Urothelium cell line (cell line): ENCODE measurements at places on chromosomes 2 and 18.

DNA sequence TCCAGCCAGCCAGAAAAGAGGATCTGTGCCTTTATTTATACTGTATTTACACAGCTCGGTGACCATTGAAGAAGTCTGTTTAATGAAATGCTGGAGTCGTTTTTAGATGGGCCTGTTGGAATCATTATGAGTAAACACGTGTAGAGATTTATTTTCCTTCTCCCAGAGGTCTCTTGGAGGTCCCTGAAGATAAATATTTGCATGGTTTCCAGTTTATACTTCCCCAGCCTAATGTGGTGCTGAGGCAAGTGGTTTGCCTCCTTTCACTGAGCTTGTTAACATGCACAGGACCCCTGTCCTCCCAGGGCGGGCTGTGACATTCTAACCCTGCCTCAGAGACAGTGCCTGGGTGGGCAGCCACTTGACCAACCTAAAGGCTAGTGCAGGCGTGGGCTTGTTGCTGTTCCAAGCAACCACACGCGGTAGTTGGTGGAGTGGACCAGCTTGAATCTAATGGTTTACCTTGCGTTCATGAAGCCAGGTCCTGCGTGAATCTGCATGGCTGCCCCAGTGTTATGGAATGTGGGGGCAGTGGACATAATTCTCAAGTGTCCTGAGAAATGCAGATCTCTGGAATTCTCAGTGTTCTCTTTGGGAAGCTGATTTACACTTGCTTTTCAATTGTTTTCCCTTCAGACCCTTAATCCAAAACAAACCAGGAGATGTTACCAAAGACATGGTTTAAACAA, 130.2 kb upstream of the DLX2 start:
- no peak for DNase-seq

GRCh38 chr2:73830871-73831401, 2.2 kb downstream of the STAMBP start:
- DNase-seq = peak; percentile 65

GRCh38 chr18:34222307-34223163, 2.2 kb downstream of the NOL4 start:
- peak; percentile 30 for DNase-seq

DNA sequence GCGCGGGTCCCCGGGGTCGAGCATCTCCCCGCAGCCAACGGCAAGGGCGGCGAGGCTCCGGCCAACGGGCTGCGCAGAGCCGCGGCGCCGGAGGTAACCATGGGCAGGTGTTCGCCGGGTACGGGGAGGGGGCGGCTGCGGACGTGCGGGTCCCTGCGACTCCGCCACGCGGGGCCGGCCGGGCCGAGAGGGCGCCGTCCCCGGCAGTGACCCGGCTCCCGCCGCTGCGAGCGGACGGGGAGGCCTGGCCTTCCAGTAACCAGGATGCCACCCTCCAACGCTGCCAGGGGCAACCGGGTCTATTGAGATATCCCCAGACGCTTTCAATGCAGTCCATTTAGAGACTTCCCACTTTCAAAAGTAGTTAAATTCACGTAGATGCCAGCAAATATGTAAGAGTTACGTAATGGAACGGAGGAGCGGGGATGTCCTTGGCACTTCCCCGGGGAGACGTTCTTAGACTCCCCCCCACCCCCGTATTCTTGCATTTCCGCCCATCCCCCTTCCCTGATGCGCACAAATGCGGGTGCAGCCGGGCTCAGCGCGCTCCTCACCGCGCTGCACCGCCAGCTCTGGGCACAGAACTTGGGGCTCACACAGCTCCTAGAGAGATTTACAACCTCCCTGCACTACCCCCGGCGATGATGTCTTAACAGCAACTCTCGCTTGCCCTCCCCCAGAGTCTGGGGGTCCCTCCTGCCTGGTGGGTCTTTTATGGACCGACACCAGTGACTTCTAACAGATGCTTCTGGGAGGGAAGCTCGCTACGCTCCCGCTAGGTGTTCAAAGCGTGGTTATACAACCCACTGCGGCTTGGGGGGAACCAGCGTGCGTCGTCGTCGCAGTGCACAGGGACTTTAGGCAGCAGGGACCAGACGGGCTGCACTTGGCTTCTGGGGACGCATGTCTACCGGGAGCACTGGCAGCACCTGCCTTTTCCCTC, 657 bp downstream of the SGPP2 start:
- no peak for DNase-seq

- DNase-seq = no peak
Observed at GRCh38 chr2:42425697-42426096, 64.7 kb upstream of the COX7A2L start.

DNA sequence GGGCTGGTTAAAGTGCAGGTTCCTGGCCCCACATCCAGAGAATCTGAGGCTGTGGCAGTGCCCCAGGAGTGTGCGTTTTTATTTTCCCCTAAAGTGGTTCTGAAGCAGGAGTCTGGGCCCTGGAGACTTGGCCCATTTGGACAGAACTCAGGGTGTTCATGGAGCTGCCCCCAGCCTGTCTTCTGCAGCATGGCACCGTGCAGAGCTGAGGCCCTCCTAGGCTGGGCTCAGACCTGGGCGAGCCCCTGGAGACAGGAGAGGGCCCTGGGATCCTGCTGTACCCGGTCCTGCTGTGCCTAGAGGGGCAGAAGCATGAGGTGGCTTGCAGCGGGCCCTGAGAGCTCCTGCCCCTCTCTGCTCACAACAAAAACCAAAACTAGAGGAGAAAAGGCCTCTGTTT, 58.8 kb upstream of the B3GNT7 start:
- no peak for DNase-seq
